Activated CD4-positive, alpha-beta T cell treated with anti-CD3 and anti-CD28 coated beads, Interleukin-2, Interleukin-6, amounts not matched to agents 100 ng/mL and 50 ng/mL, durations not matched to agents 16 hours and 8 hours (primary cell): ENCODE measurements at places on chromosomes 16 and 17.

DNA sequence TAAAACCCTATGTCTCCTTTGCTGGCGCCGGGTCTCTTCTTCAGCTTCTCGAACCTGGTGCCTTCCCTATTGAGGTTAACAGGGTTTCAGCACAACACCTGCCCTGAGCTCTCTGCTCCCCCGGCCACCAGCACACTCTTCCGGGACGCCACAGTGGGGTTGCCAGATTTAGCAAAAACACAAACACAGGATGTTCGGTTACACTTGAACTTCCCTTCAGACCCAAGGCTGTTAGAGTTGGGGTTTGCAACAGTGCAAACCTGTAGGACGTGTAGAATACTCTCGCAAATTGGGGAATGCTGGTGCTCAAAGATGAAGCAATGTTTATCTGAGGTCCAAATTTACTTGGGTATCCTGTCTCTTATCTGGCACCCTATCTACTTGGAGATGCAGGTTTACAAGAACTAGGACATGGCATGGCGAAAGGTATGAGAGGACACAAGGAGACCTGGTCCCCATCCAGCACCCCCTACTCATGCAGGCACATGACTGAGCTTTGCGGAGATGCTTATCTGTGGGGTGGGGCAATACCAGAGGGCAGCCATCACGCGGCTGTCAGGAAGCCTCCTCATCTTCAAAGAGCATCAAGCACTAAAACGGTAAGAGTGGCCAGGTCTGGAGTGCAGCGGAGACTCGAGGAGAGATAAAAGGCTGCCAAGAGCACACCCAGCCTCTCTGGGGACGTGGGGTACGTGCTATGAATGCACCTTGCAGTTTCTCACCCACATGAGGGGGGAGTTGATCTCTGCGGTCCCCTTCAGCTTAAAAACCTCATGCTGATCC lies 52.8 kb downstream of the SDK2 start:
- peak; percentile 58 for DNase-seq

DNA sequence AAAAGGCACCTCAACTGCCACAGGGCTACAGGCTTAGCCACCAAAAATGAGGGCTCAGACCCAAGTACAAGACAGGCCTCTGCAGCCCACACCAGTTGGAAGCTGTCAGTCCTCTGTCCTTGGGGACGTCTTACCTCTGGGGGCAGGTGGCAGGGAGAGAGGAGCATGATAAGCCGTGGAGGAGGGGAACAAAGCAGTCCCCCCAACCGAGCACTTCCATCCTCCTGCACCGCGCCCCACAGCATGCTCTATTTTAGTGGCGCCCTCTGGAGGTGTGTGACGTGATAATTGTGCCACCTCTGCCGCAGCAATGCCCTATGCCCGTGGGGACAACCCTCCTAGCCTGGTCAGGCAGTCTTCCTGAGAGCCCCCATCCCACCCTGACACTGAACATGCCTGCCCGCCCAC lies 13.6 kb downstream of the G6PC3 start:
- DNase-seq, result peak; percentile 59

DNA sequence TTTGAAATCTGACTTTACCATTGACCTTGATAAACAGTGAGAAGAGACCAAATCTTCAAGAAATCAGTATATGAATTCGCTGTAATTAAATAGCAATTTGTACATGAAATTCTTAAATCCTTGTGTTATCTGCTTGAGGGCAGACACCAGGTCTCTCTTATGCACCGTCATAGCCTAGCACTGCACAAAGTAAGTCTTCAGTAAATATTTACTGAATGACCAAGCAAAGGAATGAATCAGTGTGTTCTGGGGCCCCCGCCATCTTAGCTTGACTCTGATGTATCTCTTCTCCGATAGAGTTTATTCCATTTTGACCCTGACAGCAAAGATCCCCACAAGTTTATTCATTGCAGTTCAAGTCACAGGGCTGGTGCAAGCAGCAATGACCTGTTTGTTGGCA lies 328.0 kb downstream of the TMEM114 start:
- no peak for DNase-seq

- no peak for DNase-seq
These were observed 15.2 kb upstream of the FLCN start for GRCh38 chr17:17252149-17252661.

DNA sequence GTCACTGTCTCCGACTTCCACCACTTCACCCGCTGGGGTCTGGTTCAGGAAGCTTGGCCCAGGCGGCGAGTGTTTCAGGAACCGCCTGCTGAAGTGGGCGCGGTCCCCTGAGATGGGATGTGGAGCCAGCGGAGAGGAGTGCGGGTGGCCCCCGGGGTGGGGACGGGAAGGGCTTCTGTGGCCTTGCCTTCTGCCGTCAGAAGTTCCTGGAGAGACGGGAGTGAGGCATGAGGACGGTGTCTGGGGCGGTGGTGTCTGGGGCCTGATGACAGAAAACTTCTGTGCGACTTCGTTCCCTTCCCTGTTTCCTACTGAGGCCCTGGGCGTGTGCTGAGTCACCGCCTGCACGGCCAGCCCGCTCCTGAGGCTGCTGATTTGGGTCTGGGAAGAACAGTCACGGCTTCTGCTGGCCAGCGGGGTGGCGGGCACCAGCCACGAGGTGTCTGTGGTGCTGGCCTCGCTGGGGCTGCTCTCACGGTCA lies 12.3 kb upstream of the NLRC3 start:
- DNase-seq, result no peak

- no peak for DNase-seq
These were observed 114.6 kb downstream of the SLC39A11 start for GRCh38 chr17:72977771-72978417.
